ENCODE measurements at places on chromosomes 3 and 15. TPM values are rescaled to one million over a fixed set of nuclear protein-coding genes. Genes with fewer than 3 reads are reported as not detected.

PRKCI gene
- total RNA-seq, result 65.5 TPM

ADAMTS7 gene
- total RNA-seq, result 4.2 TPM

ZNF385D gene
- total RNA-seq, result 28.5 TPM

MOBP gene
- total RNA-seq, result not detected

FGD5 gene
- 23.2 TPM for total RNA-seq

MCF2L2 gene
- 3.0 TPM for total RNA-seq

GOLGA8J gene
- total RNA-seq, result not detected

PLCB2 gene
- 26.9 TPM for total RNA-seq

CCR4 gene
- total RNA-seq, result 0.23 TPM

C3orf22 gene
- total RNA-seq, result not detected

DNA sequence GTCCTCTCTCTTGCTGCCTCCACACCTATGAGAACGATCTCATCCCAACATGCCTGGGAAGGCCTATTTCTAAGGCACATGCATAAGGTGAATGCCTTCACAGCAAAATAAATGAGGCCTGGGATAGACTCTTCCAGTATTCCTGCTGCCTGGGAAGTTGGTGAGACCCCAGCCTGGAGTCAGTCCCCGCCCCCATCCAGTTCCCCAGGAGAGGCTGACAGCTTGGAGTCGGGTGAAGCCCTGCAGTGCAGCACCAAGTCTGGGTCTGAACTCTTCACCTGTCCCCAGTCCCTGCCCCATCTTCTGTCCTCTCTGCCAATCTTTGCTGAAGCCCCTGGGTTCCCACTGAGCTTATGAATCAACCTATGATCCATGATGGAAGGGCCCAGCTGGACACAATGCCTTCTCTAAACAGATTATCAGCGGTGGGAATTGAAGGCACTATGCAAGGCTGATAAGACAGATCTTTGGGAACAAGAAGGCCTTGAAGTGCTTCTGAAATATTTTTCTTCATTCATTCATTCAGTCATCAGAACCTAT, 10.2 kb upstream of the APBA2 start:
- no peak for DNase-seq

GRCh38 chr3:129449279-129450115, 9.5 kb downstream of the IFT122 start:
- no peak for DNase-seq

- no peak for DNase-seq
Observed at GRCh38 chr3:15120986-15121385, 22.0 kb upstream of the RBSN start.

DNA sequence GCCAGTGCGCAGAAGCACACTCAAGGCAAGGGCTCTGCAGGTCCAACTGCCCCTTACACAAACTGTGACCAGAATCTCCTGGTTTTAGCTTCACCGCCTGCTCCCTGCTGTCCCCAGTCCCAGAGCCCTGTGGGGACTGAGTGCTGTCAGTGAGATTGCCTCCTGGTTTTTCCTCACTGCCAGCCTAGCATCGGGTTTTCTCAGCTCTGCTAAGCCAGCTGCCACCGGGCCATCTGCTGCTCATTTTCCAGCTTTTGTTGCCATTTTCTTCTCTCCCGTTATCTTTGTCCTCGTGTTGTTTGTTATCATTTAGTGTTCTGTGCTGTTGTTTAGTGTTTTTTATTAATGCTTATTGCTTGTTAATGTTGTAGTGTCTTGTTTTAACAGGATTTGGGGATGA, 79.5 kb upstream of the BLM start:
- no peak for DNase-seq

DNA sequence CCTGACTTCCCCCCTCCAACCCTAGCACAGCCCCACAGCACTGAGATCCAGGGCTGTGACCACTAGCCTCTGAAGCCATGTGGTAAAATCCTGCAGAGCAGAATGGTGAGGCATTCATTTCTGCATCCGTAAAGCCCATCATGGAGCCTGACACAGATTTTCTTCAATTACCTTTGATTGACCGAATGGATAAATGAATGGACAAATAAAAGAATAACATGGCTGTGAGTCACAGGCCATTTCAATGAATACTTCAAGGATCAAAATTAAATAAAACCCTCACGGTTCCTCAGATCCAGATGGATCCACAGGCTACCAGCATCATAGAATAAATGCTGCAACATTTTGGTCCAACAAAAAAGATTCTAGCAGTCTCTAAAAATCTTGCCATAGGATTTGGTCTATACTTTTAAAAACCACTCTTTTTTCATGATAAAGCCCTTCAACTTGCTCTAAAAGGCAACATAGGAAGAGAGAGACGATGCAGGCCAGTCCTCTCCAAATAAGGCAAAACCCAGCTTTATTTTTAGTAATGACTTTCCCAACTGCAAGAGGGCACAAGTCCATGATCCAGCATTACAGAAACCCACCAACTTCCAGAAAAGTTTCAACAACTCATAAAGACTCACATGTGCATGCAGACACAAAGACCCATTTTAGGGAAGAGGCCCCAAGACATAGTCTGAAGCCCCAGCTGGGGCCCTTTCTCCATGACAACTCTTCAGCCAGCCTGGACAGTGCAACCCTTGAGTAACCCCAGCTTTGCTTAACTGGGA, 52.4 kb upstream of the MRPS22 start:
- DNase-seq, result no peak

DNA sequence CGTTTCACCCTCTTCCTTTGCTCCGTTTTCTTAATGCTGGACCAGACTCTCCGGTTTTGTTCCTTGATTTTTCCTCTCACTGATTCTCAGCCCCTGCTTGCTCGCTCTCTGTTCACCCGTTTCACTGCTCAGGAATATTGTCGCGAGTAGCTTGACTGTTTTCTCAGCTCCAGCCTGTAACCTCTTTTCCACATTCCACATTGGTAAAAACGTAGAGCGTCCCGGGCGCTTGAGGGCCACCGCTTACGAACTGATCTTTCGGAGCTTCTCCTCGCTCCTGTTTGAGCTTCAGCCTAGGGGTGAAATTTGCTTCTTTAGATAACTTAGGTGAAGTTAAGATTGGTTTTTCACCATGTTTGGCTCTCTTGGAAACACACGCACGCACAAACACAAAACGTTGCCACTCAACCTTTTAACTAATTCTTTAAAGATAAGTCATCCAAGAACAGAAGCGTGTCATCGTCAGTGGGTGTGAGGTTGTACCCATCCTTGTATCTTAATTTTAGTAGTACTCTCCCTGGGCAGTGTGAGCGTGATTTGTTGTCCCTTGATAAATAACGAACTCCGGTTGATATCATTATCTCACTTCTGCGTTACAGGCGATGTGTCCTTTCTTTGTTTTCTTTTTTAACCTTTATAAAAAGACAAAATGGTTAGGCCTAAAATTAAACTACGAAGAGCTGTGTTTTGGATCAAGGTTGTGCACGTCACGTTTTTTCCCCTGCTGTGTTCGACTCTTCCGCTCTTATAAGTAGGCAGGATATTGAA, 1.0 kb downstream of the PAK2 start:
- DNase-seq, result no peak

DNA sequence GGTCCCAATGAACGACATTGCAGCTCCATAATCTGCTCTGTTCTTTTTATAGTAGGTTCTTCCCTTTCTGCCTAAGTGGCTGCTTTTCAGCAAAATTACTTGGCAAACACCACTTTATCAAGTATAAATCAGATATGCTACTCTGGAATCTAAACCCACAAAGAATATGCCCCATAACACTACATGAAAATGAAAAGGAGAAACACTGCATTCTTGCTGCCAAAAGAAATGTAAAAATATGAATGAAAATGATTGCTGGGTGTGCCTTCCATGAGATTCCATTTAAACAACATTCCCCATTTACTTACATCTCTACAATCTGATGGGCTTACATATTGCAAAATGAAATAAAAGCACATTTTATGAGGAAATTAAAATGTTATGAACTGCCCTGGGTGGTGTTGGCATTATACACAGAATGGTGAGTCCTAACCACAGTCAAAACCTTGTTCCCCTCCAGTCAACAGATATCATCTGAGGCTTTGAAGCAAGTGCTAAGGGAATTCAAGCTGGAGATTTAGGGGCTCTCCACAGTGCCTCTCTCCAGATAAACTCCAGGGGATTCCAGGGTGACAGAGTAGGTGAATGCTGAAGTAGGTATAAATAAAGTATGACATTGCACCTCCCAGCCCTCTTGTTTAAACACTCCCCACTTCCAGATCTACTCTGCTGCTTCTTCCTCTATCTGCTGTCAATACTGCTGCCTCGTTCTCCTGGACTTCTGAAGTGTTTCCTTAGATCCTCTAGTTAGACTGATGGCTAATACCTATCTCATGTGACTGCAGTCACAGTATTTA, 136.5 kb downstream of the RORA start:
- no peak for DNase-seq

GRCh38 chr3:33063651-33064051, 33.3 kb downstream of the GLB1 start:
- no peak for DNase-seq

- DNase-seq, result no peak
Observed at GRCh38 chr3:59481776-59482400, 432.1 kb upstream of the CFAP20DC start.

DNA sequence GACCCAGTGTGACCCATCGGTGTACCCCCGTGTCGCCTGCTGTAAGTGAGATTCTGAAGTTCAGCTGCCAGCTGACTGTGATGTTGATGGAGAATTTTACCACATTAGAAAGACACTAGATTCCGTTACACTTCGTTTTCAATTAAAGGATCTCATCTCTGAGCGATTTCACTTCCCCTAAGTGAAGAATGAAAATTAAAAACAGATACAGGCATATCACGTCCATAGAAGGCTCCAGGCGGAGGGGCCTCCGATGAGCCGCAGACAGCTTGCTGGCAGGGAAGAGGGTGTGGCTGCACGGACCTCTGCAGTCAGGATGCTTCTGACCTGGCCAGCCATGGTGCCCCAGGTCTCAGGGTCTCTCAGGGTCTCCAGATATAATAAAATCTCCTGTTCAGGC, 6.6 kb upstream of the CPN2 start:
- no peak for DNase-seq

DNA sequence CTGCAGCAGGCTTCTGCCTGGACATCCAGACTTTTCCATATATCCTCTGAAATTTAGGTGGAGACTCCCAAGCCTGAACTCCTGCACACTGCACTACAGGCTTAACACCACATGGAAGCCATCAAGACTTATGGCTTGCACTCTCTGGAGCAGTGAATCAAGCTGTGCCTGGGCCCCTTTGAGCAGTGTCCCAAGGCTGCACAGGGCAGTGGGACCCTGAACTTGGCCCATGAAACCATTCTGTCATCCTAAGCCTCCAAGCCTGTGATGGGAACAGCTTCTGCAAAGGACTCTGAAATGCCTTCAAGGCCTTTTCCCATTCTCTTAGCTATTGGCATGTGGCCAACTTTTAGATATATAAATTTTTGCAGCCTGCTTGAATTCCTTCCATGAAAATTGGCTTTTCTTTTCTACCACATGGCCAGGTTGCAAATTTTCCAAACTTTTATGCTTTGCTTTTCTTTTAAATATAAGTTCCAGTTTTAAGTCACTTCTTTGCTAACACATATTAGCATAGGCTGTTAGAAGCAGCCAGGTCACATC, 257.8 kb upstream of the DCBLD2 start:
- DNase-seq, result no peak

DNA sequence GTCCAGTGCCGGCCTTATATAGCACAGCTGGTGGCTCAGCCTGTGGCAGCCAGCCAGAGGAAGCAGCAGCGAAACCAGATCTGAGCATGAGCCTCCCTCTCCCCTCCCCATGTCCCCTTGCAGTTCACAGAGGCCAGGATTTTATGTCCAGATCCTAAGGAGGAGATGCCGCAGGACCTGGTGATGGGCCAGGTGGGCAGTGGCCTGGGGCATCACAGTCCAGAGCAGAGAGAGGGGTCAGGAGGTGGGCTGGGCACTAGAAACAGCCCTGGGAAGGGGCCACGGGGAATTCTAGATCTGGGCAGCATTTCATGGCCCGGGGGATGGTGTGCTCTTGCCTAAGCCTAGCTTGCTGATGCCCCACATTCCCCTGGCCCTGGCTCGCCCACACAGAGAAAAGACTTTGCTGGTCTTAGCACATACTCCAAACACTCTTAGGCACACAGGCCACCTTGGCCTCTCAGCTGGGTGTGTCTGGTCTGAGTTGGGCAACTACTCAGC, 259 bp upstream of the CILP start:
- DNase-seq, result peak; percentile 50

- DNase-seq, result no peak
Observed at GRCh38 chr15:68151277-68151676, 53.9 kb downstream of the CALML4 start.

- no peak for DNase-seq
Observed at GRCh38 chr3:141112686-141113297, 61.6 kb downstream of the SPSB4 start.

All from ureter (tissue), 1 donor.